Esophagus squamous epithelium (tissue), 5 donors: ENCODE measurements at places on chromosomes 6 and 20.

- DNase-seq, result no peak
These were observed at the start of gene SYCP2 for GRCh38 chr20:59933296-59933848. Gene SYCP2, minus strand, starts transcription at chr20:59933637. Its CDS starts 11,224 bp downstream, at chr20:59922413.

GRCh38 chr6:139577763-139578604 lies 203.5 kb upstream of the CITED2 start:
- no peak for DNase-seq

DNA sequence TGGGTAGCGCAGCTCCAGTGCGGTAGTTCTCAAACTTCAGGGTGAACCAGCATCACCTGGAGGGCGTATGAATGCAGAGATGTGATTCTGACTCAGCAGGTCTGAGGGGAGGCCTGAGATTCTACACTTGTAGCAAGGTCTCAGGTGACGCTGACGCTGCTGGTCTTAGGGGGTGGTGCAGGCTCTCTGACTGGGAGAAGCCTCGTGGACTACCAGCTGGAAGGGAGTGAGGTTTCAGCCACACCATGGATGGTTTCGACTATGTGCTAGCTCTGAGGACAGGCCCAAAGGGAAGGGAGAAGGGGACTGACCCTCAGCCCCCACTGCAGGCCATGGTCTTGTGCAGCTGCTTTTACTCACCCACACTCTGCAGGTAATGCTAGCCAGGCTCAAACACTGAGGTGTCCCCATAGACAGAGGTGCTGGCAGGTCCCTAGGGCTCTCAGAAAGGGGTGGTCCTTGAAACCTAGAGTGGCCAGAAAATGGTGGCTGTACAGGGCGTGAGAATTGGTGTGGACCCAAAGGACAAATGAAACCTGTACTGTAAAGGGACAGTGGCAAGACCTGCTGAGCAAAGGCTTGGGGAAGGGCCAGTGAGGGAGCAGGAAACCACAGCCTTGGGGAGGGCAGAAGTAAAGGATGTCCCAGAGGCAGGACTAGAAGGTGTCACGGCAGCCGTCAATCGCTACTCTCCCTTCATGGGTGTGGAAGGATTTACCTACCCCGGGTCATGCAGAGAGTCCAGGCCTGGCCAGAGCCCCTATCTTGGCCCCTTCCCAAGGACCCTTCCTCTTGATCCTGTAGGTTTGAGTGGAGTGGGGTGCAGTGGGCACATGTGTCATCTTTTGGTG lies 52.7 kb downstream of the EBF4 start:
- no peak for DNase-seq

GRCh38 chr6:68757821-68758220 lies 122.7 kb downstream of the ADGRB3 start:
- DNase-seq, result no peak

DNA sequence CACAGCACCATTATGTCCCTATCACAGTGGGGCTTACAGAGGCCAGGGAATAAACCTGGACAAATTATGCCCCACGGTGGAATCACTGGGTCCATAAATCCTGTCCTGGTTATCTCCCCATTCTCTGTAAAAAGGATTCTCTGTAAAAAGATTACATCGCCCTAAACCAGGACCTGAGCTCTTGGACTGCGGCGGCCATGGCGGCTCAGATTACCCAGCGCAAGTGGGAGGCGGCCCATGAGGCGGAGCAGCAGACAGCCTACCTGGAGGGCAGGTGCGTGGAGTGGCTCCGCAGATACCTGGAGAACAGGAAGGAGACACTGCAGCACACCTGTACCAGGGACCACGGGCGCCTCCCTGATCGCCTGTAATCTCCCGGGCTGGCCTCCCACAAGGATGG lies 8.4 kb upstream of the HLA-A start:
- DNase-seq, result no peak

DNA sequence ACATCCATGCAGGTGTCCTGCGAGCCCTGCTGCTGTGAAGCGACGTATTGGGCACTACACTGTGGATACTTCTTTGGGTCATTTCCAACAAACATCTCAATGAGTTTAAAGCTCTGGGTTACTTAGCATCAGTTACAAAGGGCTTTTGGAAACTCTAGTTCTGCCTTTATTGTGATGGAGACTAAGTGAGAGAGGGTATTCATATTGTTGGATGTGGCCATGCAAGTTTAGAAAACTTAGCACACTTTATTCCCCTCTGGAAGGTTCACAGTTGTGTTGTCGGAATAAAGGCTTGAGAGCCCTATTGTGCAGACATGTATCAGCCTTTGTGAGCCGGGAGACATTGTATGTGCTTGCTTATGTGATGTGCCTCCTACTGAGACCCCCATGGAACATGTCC lies 22.1 kb downstream of the DUSP22 start:
- no peak for DNase-seq

DNA sequence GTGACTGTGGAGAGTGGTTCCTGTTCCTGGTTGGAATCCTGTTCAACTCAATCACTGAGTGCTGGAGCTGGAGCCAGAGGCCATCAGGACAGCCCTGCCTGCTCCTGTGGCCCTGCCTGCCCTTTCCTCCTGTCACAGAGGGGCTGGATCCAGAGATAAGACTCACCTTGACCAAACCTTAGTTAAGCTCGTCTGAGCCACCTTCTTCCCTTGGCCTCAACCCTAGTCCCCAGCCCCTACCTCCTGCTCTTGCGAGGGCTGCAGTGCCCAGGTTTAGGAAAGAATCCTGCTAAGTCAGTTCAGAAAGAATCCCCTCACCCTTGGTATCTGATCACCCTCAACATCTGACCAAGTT lies 47.0 kb upstream of the CST5 start:
- DNase-seq, result no peak

DNA sequence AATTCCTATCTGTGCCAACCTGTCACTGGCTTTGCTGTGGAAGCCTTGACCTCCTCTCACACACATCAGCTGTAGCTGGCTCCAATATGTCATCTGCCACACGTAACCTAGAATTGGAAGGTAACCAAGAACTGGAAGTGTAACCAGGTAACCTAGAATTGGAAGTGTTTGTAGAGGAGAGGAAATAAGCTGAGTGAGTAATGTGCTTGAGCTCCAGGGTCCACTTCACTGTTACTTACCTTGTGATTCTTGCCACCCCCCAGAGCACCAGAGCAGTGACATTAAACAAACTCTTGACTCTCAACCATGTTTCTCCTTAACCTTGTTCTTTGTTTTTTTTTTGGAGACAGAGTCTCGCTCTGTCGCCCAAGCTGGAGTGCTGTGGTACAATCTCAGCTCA lies 350.5 kb downstream of the NRN1 start:
- no peak for DNase-seq

DNA sequence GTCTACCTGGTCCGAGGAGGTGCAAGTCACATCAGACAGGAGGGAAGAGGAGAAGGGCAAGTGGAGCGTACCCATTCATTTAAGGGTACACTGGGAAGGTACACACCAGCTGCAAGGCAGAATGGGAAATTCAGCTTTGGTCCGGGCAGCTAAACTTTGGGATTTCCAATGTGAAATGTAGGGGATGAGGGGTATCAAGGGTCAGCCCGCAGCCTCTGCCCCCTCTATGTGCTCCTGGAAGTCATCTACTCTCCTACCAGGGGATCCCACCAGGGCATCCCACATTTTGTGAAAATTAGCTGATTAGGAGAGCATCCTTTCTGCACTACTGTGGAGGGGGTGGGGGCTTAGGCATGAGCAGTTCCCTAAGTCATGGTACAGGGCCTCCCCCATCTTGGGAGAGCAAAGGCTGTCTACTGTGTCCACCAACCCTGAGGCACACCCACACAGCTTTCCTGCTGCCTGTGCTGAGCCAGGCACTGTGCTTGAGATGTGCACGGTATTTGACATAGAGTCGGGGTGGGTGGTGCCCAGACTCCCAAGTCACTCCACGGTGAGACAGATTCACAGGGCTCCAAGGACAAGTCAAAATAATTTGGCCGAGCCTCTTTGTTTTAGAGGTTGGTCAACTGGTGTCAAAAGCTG lies 189.1 kb upstream of the SULF2 start:
- no peak for DNase-seq

- no peak for DNase-seq
These were observed 8.6 kb upstream of the CLIC5 start for GRCh38 chr6:46024124-46024769.

- no peak for DNase-seq
These were observed 174.9 kb downstream of the FRK start for GRCh38 chr6:115885636-115886366.

DNA sequence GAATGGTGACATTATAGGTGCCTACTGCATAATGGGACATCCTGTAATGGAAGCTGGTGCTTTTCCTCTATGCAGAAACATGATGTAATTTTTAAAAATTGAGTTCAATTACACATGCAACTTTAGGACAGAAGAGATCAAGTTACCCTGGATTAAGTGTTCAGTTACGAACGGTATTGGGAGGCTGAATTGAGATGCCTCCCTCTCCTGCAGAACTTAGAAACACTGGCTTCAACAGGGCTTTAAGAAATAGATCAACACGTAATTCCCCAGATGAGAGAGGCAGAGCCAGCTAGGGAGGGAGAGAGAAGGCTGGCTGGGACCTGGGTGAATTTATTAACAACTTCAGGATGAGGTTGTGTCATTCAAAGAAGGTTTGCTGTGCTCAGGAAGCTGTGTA lies 232.8 kb downstream of the CDH26 start:
- no peak for DNase-seq

DNA sequence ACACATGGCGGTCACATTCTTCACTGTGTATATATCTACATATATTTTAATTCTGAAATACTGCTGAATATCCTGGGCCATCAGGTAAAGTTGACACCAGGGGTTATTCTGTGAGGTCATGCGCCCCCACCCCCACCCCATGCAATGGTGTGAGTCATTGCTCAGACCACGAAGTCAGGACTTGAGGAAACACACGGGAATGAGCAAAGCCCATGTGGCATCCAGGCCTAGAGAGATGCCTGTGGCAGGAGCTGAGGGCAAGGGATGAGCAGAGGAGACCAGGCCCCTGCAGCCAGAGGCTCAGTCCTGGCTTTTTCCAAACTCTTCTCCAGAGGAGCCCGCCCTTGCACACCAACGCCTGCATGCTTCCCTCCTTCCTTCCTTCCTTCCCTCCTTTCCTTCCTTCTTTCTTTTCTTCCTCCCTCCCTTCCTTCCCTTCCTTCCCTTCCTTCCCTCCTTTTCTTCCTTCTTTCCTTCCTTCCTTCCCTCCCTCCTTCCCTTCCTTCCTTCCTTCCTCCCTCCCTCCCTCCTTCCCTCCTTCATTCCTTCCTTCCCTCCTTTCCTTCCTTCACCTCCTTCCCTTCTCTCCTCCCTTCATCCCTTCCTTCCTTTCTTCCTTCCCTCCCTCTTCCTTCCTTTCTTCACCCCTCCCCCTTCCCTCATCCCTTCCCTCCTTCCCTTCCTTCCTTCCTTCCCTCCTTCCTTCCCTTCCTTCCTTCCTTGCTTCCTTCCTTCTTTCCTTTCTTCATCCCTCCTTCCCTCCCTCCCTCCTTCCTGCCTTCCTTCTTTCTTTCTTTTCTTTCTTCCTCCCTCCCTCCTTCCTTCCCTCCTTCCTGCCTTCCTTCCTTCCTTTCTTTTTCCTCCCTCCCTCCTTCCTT lies 72.0 kb upstream of the INSM1 start:
- DNase-seq, result no peak

DNA sequence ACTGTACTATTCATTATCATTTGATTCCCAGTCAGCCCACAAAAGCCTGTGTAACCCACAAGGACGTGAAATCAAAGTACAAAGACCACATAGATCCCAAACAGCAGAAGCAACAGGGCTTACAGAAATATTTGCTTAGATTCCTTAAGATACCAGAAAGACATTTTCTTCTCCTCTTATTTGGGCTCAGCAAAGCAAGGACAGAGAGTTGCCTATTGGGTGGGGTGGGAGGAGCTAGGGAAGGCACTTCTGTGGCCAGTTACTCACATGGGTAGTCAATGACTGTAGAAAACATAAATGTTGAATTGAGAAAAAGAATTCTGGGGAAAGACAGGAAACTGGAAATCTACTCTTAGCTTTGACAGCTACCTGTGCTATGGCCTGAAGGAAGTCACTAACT lies 19.8 kb downstream of the PDE7B start:
- DNase-seq, result no peak

DNA sequence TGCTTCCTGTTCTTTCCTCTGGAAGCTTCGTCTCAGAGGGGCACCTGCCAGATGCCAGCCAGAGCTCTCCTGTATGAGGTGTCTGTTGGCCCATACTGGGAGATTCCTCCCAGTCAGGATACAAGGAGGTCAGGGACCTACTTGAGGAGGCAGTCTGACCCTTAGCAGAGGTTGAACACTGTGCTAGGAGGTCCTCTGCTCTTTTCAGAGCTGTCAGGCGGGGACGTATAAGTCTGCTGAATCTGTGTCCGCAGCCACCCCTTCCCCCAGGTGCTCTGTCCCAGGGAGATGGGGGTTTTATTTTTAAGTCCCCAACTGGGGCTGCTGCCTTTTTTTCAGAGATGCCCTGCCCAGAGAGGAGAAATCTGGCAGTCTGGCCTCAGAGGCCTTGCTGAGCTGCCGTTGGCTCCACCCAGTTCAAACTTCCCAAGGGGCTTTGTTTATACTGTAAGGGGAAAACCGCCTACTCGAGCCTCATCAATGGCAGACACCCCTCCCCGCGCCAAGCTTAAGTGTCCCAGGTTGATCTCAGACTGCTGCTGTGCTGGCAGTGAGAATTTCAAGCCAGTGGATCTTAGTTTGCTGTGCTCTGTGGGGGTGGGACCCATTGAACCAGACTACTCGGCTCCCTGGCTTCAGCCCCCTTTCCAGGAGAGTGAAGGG lies 326.7 kb downstream of the BCKDHB start:
- no peak for DNase-seq

DNA sequence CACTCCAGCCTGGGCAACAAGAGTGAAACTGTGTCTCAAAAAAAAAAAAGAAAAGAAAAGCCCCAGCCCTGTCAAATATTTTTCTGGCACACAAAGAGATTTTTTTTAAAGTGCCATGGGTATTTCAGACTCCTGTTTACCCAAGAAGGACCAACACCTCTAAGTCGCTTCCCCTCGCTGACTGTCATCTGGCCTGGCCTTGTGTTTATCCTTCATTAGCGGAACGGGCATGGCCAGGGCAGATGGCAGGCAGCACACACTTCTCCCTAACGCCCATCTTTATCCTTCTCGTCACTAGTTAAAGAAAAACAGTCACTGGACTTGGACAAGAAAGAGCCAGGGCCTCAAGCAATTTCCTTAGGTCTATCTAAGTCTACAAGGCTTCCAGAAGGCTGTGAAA lies 7.3 kb upstream of the CBFA2T2 start:
- DNase-seq, result no peak

DNA sequence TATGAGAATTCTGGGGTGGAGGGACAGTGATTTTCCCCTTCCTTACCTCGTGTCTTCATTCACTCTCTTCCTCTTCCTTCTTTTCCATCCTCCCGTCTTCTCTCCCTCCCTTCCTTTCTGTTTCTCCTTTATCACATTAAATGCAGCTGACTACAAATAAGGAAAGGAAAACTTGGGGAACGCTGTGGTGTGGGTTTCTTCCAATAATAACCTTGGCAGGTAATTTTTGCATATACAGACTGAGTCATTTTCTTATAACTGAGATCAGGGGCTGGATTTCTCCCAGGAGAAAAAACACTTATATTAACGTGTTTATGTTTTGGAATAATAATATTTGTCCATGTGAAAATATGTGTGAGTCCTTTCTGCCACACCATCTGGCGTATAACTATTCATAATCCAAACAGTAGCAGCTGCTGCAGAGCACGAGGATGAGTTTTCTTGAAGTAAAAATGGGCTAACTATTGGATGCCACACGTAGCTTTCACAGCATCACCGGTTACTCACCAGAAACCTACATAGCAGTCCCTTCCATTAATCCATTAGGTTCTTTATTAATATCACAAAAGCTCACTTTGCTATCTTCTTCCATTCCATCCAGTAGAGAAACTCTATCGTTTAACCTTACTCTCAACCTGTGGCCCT lies 139.2 kb upstream of the SASH1 start:
- no peak for DNase-seq

GRCh38 chr6:113281014-113281413 lies 576.1 kb upstream of the MARCKS start:
- DNase-seq, result no peak

- no peak for DNase-seq
These were observed 127.2 kb upstream of the SUPT3H start for GRCh38 chr6:45504947-45505346.
